ENCODE measurements at places on chromosomes 7 and 10. TPM values are rescaled to one million over a fixed set of nuclear protein-coding genes. Genes with fewer than 3 reads are reported as not detected.

ZNF853 gene
- total RNA-seq, result 0.99 TPM

TRIM74 gene
- total RNA-seq, result 0.23 TPM

C7orf33 gene
- not detected for total RNA-seq

NUPR2 gene
- total RNA-seq, result not detected

FLNC gene
- total RNA-seq, result 324 TPM

PPP1R3C gene
- total RNA-seq, result 201 TPM

All from smooth muscle cell of the pulmonary artery (primary cell).